ENCODE measurements at places on chromosomes 13 and 19.

DNA sequence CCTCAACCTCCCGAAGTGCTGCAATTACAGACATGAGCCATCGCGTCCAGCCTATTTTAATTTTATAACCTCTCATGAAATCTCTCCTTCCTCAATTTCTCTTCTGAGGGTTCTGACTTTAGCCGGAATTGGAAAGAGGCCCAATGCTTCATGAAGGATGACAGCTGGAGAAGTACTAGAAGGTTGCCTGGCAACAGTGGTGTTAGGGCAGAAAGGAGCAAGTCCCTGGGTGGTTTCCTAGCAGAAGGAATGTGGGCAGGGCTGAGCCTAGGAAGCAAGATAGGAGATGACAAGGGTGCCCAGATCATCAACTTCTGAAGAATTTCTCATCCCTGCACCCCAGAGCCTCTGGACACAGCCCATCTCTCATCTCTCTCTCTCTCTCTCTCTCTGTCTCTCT is 25.8 kb downstream of the CACNG6 start:
- DNase-seq = no peak

- no peak for DNase-seq
These were observed 47.2 kb downstream of the ZAR1L start for GRCh38 chr13:32267836-32268439.

DNA sequence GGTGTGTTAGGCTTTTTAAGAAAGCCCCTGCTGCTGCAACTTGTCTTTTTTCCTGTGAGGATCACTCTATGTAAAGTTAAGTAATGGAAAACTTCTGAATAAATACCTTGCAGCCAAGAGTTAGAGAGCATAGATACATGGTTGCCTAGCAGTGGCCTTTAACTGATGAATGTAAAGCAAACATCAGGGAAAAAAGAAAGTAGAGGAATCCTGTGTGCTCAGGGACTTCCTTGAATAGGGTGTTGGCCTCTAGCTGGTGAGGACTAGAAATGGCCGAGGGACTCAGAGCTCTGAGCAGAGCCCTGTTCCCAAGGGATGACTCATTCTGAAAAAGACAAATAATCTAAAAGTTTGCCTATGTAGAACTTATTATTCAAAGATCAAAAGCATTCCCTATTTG is 135.7 kb downstream of the MIPEP start:
- DNase-seq = no peak

- no peak for DNase-seq
These were observed 28.7 kb upstream of the FAM216B start for GRCh38 chr13:42752731-42753130.

DNA sequence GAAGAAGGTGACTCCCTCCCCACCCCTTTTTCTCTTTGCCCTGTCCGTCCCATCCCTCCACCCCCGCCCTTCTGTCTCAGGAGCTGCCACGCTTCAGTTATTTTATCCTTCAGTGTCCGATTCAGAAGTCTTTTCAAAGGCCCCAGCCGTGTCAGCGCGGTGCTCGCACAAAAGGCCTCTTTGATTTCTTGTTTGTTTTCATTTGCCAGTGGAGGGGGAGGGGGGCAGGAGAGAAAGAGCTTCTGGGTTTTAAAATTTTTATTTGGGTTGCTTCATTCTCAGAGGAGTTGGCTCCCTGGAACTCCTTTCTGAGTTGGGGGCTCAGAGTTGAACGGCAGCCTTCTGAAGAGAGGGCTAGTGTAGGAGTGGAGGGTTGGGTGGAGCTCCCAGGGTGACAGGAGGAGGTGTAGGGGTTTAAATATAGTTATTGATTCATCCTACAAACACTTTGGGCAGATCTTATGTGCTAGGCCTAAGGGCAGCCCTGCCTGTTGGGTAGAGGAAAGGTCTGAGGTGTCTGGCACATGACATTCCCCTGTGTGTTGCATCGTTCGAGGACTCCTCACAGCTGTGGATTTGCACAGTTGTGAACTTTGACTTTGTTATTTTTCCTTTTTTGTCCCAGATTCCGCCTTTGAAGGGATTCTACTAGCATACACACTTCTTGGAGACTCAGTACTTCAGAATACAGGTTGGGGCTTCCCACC is 36.8 kb downstream of the NFIX start:
- DNase-seq = no peak

DNA sequence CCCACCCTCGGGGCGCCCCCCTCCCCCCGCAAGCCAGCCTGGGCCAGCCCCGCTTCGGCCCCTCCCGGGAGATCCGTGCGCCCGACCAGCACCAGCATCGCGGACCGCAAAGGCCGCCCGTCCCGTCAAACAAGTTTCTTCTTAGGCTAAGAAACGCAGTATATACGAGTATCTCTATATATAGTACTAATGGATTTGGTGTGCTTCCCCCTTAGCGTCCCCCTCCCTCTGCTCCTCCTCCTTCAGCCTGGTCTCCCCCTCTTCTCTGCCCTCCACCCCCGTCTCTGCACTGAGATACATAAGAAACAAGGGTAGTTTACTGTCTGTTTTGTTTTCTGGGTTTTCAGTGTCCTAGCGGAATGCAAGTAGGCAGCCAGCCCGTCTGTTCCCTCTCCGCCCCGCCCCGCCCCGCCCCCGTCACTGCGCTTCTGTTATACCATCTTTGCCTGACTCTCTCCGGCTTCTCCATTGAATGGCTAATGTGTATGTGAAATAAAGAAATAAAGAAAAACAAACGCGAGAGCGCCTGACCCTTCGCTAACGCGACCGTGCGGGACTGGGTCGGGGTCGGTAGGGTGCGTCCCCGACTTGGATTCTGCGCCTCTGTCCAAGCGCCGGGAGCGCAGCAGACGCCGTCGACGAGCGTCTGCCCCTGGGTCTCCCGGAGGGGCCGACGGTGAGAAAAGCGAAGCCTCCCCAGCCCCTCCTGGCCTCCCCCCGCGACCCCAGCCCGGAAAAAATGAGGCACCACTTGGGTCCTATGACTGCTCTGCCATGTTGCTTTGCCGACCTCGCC is 4.2 kb downstream of the LYL1 start:
- no peak for DNase-seq
